HCT116 (cell line): ENCODE measurements at places on chromosomes 7 and 10.

DNA sequence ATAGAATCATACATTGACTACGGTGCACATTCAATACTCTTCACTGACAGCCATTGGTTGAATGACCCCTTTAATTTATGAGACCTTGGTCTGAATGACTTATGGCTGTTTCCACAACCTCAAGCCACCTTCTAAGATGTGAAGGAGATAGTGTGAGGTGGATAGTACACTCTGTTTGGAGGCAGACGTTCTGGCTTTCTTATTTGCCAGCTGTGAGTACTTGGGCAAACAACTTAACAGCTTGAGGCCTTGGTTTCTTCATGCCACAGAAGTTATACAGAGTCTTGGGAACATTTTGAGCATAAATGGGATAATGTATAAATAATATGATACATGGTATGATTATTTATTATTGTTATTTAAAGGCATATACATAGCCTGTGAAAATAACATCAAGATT, 62.0 kb downstream of the BPGM start:
- DNase-seq: no peak

DNA sequence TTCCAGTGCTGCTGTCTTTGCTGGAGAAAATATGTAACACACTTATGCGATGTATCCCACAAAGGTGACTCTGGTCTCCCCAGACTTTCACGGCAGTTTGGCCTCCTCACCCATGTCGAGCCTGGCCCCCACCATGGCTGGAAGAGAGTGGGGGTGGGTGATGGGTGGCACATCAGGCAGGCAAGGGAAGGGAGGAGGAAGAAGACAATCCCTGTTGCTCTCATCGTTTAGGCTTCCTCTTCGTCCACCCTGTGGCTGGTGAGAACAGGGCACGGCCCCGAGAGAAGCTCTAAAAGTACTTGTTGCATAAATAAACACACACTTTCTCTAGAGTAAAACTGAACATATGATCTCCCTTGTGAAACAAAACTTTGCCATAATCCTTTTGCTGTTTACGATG, 11.2 kb upstream of the NPS start:
- DNase-seq: no peak

GRCh38 chr10:22501863-22502262, 156.6 kb downstream of the SPAG6 start:
- DNase-seq: no peak

DNA sequence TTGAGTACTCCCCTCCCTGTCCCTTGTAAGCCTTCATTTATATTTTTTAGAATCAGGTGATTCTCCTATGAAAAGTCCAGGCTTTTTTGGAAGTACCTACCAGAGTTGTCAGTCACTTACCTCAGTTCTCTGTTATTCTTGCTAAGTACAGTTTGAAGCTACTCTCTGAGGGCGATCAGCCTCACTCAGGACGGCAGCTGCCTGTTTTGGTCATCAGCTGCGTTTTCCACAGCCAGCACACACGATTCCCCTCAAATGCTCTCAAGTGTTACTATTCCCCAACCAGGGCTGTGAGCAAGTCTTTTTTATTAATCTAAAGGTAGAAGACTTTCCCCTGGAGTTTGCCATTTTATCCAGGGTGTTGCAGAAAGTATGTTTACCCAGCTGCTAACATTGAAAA, 328.6 kb downstream of the SUGCT start:
- DNase-seq: no peak

DNA sequence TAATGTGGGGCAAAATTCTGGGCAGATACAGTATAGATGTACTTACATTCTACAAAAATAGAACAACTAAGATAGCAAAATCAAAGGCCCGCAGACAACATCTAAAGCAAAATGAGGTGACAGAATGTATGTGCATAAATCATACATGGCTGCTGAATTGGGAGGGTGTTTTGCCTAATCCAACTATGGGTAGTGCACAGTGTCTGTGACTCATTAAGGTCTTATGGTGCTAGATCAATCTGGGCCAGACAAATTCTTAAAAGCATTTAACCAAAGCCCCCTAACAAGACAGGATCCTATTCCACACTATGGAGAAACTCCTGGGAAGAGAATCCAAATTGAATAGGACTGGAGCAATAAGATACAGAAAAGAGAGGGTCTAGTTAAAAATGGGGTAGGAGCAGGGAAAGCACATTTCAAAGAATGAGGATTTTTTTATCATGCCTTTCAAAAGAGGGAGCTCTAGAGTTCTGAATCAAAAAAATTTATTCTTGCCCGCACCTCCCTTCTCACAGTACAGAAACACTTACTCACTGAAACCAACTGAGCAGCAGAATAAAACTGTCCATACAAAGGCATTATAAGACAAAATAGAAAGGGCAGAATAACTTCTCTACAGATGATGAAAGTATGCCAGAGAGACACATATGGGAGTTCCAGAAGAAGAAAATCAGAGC, 181.3 kb downstream of the RNLS start:
- no peak for DNase-seq

GRCh38 chr7:26497801-26498596, 206.3 kb downstream of the SNX10 start:
- DNase-seq: no peak

DNA sequence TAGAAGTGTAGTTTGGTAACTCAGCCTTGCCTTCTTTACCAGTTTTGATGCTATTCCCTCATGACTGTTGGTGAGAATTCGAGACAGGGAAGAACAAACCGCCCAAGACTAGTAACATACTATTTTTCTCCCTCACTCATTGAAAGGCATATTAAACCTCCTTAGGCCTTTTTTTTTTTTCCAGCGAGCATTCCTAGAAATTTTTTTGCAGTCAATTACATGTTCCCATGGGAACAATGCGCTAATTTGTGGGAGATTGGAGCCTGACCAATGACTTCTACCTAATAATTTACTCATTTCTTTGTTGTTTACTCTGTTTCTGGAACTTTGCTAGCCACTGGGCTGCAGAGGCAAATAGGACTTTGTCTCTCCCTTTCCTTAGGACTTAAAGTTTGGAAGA, 6.0 kb downstream of the VPS50 start:
- DNase-seq: no peak

DNA sequence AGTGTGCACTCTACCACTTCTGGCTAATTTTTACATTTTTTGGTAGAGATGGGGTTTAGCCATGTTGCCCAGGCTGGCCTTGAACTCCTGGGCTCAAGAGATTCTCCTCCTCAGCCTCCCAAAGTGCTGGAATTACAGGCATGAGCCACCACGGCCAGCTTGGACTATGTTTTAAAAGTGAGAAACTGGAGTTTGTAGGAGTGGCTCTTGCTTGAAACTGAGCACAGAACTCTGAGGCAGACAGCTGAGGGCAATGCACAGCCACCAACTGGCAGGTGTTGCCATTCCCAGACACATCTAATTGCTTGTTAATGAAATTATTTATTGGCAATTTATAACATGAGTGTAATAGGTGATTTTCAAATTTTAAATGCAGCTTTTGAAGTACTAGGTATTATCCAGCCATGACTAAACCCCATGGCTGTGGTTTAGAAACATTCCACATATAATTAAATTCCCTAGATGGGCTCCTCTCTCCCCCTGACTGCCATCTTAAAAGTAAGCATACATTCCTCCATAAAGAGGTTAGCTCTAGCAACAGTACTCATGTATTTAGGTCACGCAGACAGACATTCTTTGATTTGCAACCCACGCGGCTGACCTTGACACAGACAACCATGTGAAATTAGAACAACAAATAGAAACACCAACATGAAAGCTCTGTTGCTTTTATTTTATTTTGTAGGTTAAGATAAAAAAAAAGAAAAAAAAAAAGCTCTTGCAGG, 19.8 kb downstream of the PANK1 start:
- DNase-seq: no peak

DNA sequence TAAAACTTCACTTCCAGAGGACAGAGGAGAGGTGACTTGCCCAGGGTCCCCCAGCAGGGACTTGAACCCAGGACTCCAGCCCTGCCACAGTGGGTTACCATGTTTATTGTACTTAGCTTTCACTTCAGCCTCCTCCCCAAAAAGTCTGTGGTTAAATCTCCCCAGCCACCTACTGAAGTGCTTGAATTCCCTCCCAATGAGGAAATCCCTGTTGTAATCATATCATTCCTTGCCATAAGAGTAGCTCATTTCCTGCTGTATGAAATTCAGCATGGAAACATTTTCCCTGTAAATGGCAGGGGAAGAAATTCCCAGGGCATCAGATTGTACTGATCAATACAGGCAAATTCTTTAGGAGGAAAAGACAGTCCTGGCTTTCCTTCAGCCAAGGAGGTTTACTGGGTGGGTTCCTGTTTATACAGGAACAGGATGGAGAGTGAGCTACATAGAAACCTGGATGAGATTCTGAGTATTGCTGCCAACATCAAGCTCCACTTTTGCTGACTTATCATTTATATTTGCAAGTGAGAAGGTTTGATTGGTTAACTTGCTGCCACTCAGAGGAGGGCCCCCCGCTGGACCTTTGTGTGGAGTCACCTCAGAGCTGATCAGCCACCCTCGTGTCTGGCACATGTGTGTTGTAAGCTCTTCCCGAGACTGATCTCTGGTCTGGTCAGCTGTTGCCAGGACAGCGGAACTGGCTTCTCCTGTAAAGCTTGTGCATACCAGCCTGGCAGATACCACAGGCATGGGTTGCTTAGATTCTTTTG, 16.4 kb upstream of the PDZD8 start:
- no peak for DNase-seq

GRCh38 chr7:33996899-33997298, 91.6 kb downstream of the BMPER start:
- DNase-seq: no peak

- no peak for DNase-seq
Observed at GRCh38 chr10:11401264-11402235, 209.9 kb downstream of the USP6NL start.

DNA sequence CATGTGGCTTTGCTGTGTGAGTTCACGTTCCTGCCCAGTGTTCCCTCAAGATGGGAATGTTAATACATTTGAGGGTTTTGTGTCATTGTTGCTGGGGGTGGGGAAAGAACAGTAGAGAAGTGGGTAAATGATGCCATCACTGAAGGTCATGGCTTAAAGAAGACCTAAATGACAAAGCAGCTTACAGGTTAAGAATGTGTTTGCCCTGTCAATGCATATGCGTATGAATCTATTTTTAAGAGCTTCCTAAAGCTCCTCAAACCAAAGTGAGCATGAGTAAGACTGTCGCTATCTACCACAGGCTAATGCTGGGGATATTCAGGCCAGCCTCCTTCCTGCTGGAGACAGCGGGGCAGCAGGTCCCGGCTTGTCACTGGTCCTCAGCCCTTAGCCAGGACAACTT, 162.9 kb downstream of the CREB5 start:
- no peak for DNase-seq

DNA sequence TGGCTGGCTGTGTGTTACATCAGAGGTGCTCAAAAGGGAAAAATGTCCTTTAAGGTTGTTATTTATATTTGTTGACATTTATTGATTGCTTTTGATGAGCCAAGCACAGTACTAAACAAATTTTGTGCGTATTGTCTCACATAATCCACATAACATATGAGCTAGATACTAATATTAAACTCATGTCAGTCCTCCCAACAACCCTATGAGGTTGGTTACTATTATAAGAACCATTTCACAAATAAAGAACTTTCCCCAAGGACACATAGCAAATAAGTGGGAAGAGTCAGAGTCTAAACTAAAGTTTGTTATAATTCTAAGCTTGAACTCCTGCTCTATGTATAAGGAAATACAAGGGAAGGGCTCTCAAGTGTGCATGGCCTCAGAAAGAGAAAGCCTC, 35.6 kb upstream of the OTUD1 start:
- DNase-seq: no peak

DNA sequence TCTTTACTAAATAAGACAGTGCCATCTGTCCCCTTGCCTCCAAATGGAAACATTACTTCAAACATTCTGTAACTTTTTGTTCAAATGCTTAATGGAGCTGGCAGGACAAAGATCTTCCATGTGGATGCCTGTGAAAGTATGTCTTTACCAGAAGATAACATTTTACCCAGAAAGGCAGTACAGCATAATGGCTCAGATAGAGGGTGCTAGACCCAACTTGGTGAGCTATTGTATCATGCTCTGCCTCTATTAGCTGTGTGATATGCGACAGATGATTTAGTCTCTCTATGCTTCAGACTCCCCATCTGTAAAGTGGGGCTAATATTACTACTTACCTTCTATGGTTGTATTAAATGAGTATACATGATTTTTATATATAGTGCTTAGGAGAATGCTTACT, 8.8 kb upstream of the SMKR1 start:
- no peak for DNase-seq
